ENCODE measurements at places on chromosomes 2 and 18.

DNA sequence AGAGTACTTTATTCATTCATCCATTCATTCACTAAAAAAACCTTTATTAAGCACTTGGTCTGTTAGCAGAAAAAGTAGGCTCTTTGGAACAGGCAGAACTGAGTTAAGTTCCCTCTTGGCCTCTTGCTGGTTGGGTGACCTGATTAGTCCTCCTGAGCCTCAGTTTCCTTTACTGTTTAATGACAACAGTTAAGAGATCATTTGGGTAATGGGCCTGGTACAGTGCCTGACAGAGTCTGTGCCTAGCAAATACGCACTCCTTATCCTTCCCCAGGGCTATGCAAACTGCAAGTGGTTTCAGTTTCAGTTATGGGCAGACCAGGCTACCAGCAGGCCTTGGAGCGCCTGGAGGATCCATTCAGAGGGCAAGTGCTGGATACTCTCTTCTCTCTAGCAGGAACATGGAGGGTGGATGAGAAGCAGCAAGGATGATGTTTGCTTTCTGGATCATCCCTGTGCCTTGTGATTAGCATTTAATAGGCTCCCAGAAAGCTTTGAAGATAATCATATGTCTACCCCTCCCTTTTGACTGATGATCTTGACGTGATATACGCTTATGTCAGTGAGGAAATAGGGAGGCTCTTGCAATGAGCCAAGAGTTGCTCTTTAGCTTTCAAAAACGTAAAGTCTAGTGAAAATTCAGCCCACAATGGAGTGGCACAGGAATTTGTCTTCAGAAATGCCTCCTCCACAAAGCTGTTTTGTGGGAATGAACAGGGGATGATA lies 12.4 kb upstream of the TAF1B start:
- DNase-seq = no peak

GRCh38 chr2:216001216-216002100 lies 11.9 kb downstream of the MREG start:
- DNase-seq = no peak

GRCh38 chr2:168355121-168355520 lies 101.0 kb upstream of the CERS6 start:
- no peak for DNase-seq

DNA sequence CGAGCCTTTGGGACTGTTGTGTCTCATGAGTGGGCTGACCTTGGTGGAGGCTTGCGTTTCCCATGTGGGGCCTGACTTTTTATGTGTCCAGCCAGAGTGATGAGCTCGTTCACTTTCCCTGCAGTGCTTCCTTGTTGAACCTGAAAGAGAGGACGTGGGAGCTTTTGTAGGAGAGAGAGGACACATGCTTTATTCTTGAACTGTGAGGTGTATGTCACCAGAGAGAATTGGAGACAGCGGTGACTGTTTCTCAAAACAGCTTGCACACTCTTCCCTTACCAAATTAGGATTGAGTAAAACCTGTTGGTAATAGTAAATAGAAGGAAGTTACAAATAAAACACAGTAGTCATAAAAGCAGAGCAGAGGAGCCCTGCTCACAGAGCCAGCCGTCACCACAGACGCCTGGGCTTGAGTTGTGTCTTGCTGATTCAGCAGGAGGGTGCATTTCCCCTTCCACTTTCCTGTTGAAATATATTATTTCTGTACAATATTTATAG lies 60.7 kb downstream of the INPP4A start:
- DNase-seq = no peak

DNA sequence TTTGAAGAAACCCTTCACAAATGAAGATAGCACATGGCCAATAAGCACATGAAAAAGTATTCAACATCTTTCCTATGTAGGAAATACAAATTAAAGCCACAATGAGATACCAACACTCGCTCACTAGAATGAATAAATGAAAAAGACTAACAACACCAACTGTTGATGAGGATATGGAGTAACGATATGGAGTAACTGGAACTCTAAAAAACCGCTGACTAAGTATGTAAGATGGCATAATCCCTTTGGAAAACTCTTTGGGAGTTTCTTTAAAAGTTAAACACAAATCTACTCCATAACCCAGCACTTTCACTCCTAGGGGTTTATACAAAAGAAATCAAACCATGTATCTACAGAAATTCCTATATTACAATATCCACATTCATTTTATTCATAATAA lies 220.5 kb downstream of the AFF3 start:
- DNase-seq = no peak

DNA sequence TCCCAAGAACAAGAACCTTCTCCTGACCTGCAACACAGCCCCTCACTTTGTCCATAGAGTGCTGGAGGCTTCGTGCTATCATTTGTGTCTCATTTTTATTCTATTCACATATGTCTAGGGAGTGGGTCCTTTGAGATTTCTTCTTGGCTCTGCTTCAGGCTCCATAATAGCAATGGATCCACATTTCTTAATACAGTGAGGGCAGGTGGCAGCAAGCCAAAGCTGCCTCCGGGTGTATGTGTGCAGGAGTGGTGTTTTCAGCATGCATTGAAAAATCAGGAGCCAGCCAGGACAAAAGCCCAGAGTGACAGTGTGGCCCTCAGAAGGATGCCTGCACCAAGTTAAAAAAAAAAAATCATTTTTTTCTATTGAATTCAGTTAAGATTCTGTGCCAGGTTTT lies 115.1 kb upstream of the PELI1 start:
- DNase-seq = no peak
